Activated CD4-positive, alpha-beta T cell treated with anti-CD3 and anti-CD28 coated beads for 36 hours (primary cell): ENCODE measurements at places on chromosomes 7 and 10. TPM values are rescaled to one million over a fixed set of nuclear protein-coding genes. Genes with fewer than 3 reads are reported as not detected.

Gene ANK3
- total RNA-seq: 24.0 TPM

Gene JCAD
- not detected for total RNA-seq

Gene SEMA3C
- not detected for total RNA-seq

Gene PDE6C
- total RNA-seq: not detected

Gene AVL9
- total RNA-seq: 56.6 TPM

Gene TRPV6
- total RNA-seq: not detected

Gene PIK3CG
- total RNA-seq: 14.3 TPM

Gene TLL2
- not detected for total RNA-seq

Gene CDHR1
- 1.1 TPM for total RNA-seq
